ENCODE measurements at places on chromosomes 3 and 15.

DNA sequence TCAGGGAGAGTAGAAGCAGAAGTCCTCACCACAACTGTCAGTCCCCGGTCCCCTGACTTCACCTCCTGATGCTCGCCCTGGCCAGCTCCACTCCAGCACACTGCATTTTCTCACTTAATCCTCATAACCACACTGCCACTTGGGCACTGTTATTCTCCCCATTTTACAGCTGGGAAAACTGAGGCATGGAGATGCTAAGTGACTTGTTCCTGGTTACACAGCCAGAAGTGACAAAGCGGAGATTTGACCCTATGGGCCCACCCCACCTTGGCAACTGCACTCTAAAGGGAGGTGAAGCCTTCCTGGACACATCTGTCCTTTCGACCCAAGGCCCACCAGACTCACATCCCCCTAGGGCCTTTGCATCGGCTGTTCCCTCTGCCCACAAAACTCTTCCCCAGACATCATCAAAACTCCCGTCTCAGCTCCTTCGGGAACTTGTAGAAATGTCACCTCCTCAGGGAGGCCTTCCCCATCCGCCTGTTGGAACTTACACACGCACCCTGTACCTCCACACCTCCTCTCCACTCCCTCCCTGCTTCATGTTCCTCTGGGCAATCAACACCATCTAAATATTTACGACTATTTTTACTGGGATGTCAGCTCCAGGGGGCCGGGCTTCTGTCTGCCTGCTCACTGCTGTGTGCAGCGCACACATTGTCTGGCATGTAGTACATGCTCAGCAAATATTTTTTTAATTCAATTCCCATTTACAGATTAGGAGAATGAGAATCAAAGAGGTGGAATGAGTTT, 3.1 kb downstream of the GRIP2 start:
- DNase-seq, result no peak

DNA sequence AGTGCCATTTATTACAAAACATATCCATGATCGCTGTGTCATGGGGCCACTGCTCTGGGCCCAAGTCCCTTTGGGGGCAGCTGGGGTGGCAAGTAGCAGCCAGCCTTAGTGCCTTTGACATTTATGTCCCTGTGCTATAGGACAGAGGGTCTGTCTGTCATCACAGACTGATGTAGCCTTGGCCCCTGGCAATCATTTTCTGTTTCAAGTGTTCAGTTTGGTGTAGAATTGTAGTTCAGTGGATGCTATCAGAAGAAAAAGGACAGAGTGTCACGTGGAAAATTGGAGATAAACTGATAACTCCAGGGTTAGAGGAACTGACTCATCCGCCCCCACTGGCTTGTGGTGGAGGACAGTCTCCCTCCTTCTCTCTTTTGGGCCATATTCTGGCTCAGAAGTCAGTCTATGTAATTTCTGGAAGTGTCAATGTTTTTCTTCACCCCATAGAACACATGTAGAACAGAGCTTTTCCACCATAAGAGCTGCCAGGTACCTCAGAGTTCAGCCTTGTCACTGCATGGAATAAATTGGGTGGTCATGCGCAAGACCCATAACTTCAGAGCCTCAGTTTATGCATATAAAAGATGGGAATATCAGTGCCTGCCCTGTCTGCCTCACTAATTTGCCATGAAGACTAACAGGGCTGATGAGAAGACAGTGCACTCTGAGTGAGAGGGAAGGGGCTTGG, 4.5 kb upstream of the MRPS22 start:
- no peak for DNase-seq

DNA sequence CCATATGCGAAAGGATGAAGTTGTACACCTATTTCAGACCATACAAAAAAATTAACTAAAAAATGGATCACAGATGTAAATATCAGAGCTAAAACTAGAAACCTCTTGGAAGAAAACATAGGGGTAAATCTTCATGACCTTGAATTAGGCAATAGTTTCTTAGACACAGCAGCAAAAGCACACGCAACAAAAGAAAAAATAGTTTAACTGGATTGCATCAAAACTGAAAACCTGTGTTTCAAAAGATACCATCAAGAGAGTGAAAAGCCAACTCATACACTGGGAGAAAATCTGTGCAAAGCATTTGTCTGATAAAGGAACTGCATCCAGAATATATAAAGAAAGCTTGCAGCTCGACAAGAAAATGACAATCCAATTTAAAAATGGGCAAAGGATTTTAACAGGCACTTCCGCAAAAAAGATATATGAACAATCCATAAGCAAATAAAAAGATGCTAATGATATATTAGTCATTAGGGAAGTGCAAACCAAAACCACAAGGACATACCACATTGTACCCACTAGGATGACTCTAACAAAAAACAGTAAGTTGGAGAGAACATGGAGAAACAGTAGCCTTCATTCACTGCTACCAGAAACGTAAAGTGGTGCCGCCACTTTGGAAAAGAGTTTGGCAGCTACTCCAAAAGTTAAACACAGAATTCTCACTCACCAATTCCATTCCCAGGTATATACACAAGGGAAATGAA, 263.1 kb downstream of the ADAMTS17 start:
- DNase-seq, result no peak

DNA sequence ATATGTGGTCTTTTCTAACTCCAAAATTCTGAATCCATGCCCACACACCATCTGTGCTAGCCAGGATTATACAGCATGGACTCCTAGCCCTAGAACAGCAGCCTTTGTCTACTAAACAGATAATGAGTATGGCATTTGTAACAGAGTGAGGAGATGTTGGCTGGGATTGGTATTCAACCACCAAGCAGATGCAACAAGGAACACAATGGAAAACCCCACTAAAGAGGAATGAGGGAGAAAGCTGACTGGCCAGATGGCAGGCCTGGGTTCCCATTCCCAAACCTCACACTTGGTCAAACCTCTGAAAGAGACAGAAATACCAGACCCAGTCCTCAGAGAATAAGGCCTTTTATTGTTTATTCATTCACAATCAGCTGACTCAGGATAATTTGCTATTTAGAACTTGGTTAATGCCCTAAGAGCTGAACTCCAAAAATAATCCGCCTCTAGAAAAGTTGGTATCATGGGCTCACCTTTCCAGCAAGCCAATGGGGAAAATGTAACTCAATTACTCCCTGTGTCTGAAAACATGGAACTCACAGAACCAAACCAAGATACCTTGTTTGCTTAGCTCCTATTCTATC, 145.6 kb downstream of the LRRC3B start:
- no peak for DNase-seq

- DNase-seq, result no peak
These were observed 38.6 kb downstream of the FBXL2 start for GRCh38 chr3:33315826-33316225.

DNA sequence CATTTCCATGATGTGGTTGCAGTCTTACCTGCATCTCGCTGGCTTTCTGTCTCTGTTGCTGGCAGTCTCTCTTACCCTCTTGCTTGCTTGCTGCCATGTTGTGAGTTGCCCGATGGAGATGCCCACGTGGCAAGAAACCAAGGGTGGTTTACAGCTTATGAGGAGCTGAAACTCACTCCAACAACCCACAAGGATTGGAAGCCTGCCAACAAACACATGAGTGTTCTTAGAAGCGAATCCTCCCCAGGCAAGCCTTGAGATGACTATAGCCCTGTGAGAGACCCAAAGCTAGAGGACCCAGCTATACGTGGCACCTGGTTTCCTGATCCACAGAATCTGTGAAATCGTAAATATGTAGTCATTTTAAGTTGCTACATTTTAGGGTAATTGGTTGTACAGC, 490.9 kb upstream of the ADAMTS9 start:
- DNase-seq, result no peak

DNA sequence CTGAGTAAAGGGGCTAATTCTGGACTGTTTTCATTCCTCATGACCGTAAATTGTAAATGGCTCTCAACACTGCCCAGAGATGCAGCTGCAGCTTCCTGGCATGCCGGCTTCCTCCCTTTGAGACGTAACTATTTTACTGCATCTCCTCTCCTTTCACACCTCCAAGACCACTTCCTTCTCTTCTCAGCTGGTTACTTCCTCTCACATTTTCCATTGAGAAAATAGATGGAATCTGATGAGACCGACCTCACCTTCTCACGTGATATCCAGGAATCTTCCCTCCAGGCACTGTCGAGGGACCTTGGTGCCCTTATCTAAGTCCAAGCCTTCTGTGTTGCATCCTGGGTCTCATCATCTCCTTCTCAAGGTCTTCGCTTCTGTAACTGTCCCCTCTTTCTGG, 12.7 kb downstream of the LYSMD4 start:
- DNase-seq, result no peak

DNA sequence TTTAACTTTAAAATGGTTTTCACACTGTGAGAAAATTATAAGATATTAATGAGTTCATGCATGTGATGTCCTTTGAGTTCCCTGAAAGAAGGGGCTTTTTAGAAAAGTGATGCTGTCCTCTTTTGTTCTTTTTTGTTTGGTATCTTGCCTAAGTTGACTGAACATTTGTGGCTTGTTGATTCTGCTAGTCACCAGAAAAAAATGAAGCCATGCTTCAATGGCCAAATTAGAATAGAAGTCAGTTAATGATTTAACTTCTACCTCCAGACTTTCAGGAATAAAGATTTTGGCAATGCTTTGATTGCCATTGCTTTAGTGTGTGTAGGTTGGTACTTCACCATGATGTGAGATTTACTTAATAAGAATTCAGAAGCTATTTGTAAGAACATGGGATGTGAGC, 260.6 kb upstream of the NECTIN3 start:
- DNase-seq, result no peak

- DNase-seq, result no peak
These were observed 16.2 kb upstream of the ITGA11 start for GRCh38 chr15:68447976-68448755.

- peak; percentile 82 for DNase-seq
These were observed 106.7 kb upstream of the SNRPN start for GRCh38 chr15:24848050-24848449.

- no peak for DNase-seq
These were observed 33.1 kb downstream of the PRR20G start for GRCh38 chr3:127254730-127255129.

DNA sequence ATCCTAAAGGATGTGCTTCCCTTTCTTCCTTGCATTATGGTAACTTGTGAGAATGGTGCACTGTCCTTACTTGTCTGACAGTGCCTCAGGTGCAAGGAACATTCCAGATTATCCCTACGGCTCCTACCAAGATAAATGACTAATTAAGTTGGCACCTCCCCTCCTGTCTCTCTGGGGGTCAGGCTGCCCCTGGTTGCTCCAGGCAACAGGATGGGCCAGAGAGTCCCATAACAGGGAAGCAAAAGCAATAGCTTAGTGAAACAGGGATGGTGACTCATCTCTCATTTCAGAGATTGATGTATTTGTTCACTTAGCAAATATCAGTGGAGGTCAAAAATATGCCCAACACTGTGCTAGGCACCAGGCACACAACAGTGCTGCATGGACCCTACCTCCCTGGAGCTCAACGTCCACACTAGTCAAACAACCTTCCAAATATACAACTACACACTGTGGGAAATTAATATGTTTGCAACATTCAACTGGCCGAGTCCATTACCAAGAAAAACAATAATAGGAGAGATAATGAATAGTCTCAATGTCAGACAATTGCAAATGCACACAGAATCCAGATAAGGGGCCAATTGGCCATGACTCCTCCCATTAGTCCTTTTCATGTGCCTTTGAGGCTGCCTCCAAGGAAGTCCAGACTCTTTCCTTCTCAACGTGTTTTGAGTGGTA, 249.0 kb downstream of the TLE3 start:
- DNase-seq, result no peak

DNA sequence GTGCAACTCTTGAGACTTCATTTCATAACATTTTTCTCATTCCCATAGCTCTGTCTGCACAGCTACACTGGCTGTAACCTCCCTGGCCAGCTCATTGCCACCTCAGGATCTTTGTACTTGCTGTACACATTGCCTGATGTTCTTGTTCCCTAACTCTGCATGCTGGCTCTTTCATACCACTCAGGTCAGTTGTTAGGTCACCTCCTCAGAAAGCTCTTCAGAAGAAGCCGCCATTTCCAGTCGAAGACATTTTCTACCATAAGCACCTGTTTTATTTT, 176.2 kb downstream of the AKAP13 start:
- DNase-seq, result no peak

DNA sequence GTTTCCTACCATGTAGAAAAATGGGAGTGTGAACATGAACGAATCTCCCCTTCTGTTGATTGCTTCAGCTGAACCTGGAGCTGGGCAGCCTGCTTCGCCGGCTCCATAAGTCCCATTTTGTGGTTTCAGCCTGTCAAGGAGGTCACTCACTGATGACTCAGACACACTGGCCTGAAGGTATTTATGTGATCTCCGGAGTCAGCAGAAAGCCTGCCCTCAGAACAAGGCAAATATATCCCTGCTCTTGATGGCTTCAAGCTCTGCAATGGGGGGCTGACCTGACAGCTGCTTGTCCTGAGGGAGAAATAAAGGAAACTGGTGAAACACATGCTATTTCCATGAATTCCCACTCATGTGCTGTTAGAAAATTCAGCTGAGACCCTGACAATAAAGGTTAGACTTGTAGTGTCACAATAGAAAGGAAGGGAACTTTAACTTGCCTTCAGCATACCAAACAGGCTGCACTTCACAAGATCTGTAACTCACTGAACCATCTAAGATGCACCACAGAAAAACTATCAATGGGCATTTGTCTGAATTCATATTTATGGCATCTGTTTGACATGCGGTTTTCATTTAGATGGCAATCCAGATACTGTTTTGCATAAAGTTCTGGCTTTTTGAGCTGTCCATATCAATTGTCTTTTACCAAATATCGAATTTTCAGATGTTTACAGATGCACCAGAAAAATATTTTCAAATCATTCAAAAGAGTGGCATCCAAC, 282.0 kb upstream of the VEPH1 start:
- no peak for DNase-seq

DNA sequence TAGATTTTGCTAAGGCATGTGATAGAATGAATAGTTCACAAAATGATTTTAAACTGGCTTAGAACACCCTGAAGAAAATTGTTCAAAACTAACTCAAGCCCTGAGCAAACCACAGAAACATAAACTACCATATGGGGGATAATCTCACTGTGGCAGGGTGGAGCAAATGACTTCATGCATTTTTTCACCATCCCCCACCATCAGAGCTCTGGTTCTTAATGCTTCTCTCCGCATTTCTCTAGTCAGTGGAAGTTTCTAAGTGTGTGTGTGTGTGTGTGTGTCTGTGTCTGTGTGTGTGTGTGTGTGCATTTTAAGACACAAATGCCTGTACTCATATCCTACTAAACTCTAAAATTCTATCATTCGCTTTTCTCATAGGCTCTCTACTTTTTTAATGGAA, 107.1 kb upstream of the PHLDB2 start:
- no peak for DNase-seq

GRCh38 chr3:22922317-22922716, 280.8 kb upstream of the UBE2E2 start:
- no peak for DNase-seq

GRCh38 chr3:172803489-172803888, 53.0 kb downstream of the ECT2 start:
- no peak for DNase-seq

- no peak for DNase-seq
These were observed 760.1 kb upstream of the NECTIN3 start for GRCh38 chr3:110311541-110311940.

GRCh38 chr3:39149498-39150147, 3.8 kb downstream of the CSRNP1 start:
- DNase-seq, result no peak

- no peak for DNase-seq
These were observed 641 bp upstream of the VPS13C start for GRCh38 chr15:62060896-62061280.

All from testis (tissue), 5 donors.